ENCODE measurements at places on chromosomes 3 and 15.

DNA sequence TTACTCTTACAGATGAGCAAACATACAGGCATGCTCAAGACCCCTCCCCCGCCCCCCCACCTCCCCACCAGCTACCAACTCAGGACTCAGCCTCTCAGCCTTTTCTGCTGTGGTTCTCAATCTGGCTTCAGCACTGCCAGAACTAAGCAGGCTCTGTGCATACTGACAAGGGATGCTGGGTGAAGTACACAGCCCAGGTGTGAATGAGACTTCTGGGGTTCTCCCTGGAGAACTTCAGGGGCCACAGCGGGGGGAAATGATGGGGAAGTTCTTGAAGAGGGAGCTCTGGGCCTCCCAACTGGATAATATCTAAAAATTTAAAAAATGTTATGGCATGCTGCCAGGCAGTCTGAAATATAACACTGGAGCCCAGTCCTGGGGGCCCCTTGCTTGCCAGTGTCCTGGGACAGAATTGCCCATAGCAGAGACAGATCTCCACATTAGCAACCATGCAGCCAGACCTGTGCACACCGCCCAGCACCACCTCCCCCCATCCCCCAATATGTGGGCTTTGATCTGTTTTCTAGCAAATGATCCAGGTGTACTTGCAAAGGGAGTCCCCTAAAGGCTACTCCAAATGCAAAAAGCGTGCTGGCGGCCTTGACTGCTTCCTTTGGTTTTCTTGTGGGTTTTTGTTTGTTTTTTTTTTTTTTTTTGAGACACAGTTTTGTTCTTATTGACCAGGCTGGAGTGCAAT lies 41.4 kb downstream of the PGPEP1L start:
- no peak for DNase-seq

DNA sequence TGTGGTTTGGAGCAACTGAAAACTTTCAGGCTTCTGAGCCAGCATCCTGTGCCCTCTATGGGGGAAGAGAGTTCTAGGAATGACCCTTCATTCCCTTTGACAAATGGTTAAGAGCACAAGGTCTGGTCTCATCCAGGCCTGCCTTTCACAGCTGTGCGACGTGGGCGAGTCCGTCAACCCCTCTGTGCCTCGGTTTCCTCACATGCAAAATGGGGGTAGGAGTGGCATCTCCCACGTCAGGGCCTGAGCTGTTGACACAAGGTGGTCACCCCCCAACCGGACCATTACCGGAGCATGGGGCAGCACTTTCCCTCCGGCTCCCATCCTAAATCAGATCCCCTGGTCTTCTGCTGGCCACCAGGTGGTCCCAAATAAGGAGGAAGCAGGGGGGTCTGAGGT lies 70.4 kb downstream of the ATP2B2 start:
- DNase-seq, result no peak

GRCh38 chr3:143099690-143100089 lies 19.9 kb upstream of the CHST2 start:
- no peak for DNase-seq

DNA sequence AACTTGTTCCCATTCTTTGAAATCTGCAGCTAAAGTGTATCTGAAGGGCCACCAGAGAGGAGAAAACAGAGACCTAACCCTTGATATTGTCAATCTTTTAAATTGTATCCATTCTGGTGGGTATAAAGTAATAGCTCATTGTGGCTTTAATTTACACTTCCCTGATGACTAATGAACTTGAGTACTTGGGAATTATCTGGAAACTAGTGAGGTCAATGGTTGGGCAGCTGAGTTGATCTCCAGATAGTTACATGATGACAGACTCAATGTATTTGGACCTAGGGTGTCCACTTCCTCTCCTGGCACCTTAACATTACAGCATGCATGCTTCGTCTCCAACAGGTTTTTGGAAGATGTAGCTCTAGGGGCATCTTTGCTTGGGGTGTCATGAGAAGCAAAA lies 195.2 kb downstream of the PDCD6IP start:
- no peak for DNase-seq

- no peak for DNase-seq
Measured at GRCh38 chr3:24428481-24428880, 66.2 kb downstream of the THRB start.

GRCh38 chr15:47669221-47669620 lies 48.1 kb upstream of the SEMA6D start:
- no peak for DNase-seq

GRCh38 chr3:99366663-99367429 lies 271.5 kb upstream of the COL8A1 start:
- no peak for DNase-seq

DNA sequence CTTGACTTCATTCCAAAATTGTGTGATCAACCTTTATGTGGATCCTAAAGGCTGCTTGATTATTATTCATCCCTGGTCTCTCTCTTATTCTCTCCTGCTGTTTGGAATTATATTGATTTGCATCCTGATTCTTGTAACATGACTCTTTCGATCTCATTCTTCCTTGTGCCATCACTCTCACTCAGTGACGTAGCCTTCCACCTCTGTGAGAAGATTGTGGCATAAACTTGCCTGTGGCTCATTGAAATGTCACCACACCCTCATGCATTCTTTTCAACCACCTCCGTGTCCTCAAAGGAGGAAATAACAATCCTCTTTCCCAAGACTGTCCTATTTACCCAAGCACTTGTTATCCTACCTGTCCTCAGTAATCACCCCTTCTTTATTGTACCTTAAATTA lies 41.3 kb upstream of the GCNT3 start:
- DNase-seq, result no peak

DNA sequence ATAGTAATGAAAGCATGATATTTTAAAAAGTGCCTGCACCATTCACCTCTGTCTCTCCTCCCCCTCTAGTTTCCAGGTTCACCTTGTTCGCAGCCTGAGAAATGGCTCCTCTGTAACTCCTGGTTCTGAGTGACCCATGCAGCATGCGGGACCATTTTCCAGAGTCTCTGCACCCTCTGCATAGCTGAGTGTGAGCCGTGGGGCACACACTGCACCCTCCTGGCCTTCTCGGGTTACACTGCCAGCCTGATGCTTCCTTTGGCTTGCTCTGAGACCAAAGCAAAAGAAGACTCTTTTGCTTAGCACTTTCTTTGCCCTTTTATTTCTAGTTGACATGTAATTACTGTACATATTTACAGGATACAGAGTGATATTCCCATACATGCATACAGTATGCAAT lies 287.3 kb downstream of the GABRG3 start:
- DNase-seq, result no peak

- no peak for DNase-seq
Measured at GRCh38 chr15:49621887-49622286, 1.0 kb downstream of the DTWD1 start.

DNA sequence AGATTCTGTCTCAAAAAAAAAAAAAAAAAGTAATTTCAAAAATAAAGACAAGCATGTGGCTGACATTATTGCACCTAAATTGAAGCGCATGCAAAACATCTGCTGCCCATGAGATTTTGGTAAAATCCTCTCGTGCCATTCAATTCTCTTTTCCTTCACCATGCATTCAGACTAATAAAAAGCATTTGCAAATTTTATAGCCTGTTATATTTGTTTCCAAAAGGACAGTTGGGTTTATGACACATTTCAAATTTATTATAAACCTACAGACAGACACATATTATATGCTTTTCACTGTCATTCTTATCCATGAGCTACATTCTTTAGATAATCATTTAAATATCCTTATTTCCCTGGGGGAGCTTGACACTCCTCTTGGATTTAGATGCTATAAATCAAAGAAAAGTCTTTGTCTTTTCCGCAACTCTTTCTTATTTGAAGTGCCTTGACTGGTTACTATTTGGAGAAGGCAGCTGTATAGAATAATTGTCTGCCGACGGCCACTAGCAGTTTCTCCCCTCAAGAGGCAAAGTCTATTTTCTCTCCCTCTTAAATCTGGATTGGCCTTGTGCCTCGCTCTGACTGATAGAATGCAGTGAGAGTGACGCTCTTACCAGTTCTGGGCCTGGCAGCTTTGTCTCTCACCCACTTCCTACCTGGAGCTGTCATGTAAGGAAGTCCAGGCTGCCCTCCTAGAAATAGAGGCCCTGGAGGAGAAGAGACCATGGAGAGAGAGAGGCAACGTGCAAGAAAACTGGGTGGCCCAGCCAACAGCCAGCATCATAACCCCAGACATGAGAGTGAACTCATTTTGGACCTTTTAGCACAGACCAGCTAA lies 6.8 kb upstream of the LRIG1 start:
- DNase-seq, result no peak

DNA sequence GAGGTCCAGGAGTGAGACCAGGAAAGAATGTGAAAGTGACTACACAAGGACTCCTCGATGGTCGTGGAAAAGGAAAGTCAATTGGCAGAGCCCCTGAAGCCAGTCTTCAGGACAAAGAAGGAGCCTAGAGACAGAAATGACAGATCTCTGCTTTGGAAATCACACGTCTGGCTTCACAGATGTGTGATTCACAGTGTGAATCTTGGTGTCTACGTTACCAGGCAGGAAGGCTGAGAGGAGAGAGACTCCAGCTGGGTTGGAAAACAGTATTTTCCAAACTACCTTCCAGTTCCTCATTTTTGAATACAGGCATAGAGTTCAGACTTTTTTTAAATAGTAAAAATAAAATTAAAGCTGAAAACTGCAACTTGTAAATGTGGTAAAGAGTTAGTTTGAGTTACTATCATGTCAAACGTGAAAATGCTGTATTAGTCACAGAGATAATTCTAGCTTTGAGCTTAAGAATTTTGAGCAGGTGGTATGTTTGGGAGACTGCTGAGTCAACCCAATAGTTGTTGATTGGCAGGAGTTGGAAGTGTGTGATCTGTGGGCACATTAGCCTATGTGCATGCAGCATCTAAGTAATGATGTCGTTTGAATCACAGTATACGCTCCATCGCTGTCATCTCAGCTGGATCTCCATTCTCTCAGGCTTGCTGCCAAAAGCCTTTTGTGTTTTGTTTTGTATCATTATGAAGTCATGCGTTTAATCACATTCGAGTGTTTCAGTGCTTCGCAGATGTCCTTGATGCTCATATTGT lies 6.0 kb downstream of the CCR2 start:
- DNase-seq, result no peak

DNA sequence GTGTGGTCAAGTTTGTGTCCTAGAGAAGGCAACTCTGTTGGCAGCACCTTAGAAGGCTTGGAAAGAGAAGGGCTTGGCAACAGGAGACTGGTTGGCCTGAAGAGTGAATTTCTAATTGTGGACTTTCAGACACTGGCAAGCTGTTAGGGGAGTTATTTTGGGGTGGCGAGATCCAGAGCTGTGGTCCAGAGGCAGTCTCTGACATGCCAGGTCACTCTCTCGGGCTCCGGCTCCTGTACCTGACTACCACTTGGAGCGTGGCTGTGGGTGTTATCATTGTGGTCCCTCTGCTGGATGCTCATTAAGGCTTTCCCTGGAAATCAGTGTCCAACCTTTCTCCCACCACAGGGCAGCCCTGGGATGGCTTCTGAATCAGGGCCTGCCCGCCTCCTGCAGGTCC lies 209.0 kb downstream of the SLCO3A1 start:
- DNase-seq, result no peak

DNA sequence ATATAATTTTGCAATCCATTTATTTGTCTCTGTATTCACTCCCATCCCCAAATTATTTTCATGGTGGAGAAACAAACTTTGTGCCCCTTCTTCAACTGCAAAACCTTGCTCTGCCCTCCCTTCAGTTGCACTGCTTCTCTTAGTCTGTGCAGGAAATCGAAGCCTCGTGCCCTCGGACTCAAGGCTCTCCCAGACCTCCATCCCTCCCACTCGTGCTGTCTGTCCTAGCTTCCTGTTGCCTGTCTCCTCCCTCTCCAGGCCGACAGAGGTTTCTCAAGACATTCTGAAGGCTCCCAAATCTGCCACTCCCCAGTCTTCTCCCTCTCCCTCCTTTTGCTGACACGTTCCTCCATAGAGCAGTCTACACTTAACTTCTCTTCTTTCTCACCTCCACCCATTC lies 177.6 kb downstream of the PDZRN3 start:
- DNase-seq, result no peak

GRCh38 chr3:13711911-13712650 lies 163.2 kb downstream of the FBLN2 start:
- DNase-seq, result no peak

DNA sequence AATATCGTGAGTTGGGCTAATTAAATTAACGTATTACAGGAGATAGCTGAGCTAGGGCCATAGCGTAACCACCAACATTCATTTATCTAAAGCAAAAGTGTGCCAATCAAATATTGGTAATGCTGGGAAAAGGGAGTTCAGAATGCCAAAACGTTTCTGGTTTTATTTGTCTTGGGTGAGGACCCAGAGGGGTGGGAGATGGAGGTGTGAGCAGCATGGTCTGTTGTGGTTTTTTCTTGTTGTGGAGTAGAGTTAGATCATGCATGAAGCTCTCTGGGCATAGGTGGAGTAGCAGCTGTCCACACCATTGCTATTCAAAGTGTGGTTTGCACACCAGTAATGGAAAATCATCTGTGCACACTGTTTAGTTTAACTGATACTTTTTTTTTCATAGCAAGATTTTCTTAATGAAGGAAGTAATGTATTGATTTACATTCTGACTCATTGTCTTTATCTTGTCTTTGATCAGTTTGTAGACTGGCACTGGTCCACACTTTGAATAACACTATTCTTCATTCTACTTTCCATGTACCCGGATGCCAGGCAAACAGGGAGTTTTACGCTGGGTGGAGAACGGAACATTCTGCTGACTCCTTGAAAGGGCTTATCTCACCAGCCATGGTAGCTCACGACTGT lies 50.8 kb upstream of the CRTC3 start:
- DNase-seq, result no peak

DNA sequence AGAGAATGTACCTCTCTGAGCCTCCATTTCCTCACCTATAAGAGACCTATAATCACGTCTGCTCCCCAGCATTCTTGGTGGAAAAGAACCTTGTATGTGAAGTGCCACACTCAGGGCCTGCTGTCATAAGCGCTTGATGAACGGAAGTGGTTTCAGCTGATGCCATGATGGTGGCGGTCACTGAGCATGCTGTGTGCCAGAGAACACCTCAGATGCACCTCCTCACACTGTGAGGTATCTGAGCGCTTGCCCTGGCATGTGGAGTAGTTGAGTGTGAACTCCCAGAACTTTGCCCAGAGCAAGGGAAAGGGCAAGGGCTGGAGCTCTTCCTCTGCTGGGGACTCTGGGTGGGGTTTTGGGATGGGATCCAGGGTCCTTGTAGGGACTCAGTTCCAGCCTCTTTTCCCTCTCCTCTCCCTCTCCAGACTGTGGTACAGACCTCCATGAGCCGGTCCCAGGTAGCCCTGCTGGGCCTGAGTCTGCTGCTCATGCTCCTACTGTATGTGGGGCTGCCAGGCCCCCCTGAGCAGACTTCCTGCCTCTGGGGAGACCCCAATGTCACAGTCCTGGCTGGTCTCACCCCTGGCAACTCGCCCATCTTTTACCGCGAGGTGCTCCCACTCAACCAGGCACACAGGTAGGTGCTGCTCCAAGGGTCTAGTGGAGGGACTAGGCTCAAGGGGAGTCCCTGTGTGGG lies 2.7 kb downstream of the ABHD14A start:
- no peak for DNase-seq

All from GM10248 (cell line).